HuH-7.5 (cell line): ENCODE measurements at places on chromosomes 2 and 18.

GRCh38 chr2:210443527-210443926, 33.0 kb downstream of the LANCL1 start:
- no peak for DNase-seq

- DNase-seq, result peak; percentile 6
These were observed 138.9 kb downstream of the PTH2R start for GRCh38 chr2:208545403-208546042.

GRCh38 chr2:19933351-19933981, 31.7 kb upstream of the TTC32 start:
- peak; percentile 18 for DNase-seq

GRCh38 chr2:203861197-203861596, 6.4 kb upstream of the CTLA4 start:
- DNase-seq, result no peak

DNA sequence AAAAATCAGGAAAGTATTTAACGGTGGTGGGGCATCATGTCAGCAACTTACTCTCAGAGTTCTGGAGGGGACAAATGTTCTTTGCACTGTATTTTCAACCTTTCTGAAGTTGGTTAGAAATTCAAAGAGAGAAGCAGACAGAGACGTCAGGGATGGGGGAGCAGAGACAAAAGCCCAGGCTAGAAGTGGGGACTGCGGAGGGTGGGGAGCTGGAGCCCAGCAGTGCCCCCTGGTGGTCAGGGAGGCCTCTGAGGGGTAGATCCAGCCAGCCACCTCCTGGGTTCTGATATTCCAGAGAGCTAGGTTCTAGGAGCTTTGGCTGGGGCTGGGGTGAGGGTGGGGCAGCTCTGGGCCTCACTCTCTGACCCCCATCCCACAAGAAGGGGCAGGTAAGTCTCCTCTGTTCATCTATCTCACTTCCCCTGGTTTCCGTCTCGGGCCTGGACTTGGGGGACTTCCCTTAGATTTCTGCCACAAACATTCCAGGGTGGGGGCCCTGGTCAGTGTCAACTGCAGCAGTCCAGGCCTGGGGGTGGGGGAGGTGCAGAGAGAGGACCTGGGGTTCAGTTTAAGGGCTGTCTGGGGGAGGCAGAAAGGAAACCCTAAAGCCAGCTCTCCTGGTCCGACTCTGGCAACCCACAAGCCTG, 8.9 kb downstream of the TNS1 start:
- DNase-seq, result peak; percentile 86

GRCh38 chr2:120899771-120900170, 164.1 kb downstream of the GLI2 start:
- DNase-seq, result no peak

DNA sequence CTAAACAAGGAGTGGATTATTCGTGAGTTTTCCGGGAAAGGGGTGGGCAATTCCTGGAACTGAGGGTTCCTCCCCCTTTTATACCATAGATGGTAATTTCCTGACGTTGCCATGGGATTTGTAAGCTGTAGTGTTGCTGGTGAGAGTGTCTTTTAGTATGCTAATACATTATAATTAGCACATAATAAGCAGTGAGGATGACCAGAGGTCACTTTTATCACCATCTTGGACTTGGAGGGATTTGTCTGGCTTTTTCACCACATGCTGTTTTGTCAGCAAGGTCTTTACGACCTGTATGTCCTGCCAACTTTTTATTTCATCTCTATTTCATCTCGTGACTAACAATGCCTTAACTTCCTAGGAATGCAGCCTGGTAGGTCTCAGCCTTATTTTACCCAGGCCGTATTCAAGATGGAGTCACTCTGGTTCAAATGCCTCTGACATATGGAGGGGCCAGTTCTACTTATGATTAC, 124.8 kb upstream of the B3GNT2 start:
- DNase-seq, result no peak

DNA sequence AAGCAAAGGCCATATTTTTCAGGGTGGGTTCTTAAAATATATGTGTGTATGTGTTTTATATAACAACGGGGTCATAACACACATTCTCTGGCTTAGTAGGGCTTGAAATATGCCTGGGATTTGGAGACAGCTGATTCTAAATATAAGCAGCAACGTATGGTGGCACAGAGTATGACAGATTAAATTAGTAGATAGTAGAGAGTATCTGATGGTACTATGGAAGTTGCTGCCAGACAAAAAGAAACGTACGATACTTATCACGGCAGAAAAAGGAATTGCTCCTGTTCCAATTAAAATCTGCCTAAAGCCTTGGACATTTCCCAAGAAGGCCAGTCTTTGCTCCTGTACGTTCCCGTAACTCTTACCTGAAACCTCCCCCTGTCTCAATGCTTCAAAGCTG, 607.9 kb upstream of the ID2 start:
- no peak for DNase-seq

DNA sequence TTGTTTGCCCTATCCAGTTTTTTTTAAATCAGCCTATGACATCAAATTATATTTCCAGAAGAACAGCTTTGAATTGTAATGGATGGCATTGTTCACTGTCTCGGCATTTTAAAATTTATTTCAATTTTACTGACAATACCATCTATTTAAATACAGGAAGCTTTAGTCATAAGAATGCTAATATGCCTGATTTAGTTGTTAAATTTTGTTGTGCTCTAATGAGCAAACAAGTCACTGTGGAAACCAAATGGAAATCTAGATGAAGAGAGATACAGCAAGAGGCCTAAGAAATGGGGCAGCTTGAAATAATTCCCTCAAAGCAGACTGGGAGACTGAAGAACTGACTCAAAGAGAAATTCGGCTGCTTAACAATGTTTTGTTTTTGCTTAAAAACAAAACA, 76.8 kb downstream of the OSBPL6 start:
- no peak for DNase-seq
